Thyroid gland (tissue), 4 donors: ENCODE measurements at places on chromosomes 16 and 17.

DNA sequence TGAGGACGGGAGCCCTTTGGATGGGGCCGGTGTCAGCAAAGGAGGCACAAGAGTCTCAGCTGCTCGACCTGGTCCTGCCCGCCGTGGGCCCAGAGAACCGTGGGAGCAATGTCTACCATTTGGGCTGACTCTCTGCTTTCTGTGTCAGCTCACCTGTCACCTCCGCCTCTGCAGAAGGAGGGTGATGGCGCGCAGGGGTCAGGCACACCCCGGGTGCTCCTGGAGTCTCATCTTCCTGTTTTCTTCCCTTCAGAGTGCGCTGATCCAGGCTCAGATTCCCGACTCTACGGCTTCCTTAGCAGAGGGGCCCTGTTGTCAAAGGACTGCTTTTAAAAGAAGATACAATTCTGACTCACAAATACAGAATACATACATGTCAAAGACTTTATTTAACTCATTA, 167.1 kb downstream of the BANP start:
- no peak for DNase-seq

GRCh38 chr17:82457929-82458178, 687 bp upstream of the NARF start:
- DNase-seq: peak; percentile 91

GRCh38 chr17:49691677-49692191, 13.8 kb upstream of the SPOP start:
- DNase-seq: no peak

GRCh38 chr17:57096472-57097202, 11.6 kb downstream of the AKAP1 start:
- DNase-seq: no peak

DNA sequence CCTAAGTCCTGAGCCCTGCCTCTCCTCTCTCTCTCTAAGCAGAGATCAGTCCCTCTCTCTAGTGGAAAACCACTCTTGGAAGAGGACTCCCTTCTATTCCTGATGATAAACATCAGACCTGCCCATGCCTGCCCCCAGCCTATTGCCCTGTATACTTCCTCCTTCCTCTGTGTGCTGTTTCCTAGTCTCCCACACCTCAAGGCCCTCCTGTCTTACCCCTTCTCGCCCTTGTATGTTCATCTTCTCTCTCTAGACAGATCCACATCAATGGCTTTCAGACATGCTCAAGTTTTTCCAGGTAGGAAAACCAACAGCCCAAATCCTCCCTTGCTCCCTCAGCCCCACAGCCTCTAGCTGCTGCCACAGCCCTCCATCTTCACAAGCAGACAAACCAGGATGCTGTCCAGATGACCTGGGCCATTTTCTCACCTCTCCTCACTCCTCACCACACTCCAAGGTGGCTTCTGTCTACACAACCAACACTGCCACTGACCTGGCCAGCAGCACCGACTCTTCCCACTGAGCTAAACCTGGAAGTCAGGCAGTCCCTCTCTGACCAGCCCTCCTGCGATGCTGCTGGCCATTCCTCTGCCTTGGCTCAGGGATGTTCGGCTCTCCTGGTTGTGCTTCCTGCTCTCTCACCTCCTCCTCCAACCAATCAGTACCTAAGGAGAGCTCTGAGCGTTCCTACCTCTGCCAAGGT, 36.3 kb downstream of the MARF1 start:
- DNase-seq: no peak

- DNase-seq: no peak
Observed at GRCh38 chr16:60788631-60789030, 1247.6 kb downstream of the CDH8 start.

GRCh38 chr16:56558024-56558747, 6.7 kb upstream of the MT4 start:
- DNase-seq: no peak

GRCh38 chr16:2473999-2474876, 689 bp upstream of the TBC1D24 start:
- peak; percentile 54 for DNase-seq

DNA sequence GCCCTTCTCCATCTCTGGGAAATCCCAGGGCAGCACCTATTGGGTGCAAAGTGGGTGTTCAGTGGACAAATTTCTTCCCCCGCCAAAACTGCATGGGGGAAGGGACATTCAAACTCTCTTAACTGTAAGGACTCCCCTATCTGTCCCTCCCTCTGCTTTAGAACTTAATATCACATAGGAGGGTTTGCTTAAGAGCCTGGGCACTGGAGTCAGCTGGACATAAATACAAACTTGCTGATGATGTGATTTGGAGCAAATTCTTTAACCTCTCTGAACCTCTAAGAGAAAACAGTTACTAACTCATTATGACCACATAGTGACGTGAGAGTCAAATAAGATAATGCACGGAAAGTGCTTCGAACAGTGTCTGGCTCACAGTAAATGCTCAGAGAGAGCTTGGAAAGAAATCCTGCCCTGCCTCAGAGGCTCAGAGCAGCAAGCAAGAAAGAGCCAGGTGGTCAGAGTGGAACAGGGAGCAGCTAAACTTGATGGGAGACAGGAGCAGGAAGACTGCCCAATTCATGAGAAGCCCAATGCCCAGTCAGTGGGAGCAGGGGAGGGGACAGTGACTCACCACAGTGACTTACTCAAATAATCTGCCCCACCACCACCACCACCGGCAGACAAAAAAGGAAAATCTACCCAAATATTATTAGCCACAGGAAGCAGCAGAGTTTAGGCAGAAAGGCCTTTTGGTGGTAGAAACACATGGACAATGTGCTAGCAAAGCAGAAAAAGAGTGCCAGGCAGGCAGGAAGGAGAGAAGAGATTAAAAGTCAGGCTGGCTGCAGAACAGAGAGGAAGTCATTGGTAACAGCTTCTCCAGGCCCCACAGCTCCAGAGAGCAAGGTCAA, 23.9 kb upstream of the CCL1 start:
- DNase-seq: no peak

DNA sequence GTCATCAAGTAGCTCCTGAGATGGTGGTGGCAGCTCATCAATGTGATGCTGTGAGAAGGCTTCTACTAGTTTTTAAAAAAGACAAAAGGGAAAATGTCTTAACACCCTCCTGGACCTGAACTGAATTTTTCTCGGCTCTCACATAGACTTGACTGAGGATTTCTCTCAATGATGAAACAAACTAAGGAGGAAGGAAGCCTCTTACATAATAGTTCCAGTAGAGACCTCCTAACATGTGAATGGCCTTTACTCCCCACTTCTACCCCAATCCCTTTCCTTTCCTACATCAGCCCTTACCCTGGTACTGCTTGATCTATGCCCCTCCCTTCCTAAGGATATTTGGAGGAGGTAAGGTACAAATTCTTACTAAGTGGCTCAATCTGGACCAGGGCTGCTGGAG, 54.8 kb upstream of the MTMR4 start:
- no peak for DNase-seq

- no peak for DNase-seq
Observed at GRCh38 chr17:27353033-27353460, 59.1 kb downstream of the WSB1 start.

DNA sequence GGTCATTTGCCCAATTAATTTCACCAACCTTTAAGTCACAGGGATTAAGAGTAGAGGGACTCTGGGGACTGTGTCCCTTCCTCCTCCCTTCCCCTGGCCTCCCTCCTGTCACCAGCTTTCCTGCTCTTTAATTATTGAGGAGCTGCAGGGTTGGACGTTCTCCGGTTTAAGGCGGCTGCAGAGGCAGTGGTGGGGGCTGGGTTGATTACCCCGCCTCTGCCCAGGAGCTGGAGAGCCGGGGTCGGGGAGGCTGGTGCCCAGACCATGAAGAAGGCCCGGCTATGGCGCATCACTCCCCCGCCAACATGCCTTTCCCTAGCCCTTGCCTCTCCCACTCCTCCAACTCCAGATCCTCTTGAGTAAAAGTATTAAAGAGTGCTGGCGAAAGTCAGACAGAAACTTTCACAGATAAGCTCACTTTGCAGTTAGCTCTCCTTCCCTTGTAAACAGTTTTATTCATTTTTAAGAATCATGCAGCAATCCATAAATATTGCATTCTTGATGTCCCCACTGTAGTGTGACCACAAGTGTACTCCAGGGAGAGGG, 1.1 kb upstream of the FOXJ1 start:
- DNase-seq: no peak

- no peak for DNase-seq
Observed at GRCh38 chr17:31654936-31655335, 204.1 kb downstream of the COPRS start.

- no peak for DNase-seq
Observed at GRCh38 chr16:88584676-88585075, 14.5 kb downstream of the ZC3H18 start.

DNA sequence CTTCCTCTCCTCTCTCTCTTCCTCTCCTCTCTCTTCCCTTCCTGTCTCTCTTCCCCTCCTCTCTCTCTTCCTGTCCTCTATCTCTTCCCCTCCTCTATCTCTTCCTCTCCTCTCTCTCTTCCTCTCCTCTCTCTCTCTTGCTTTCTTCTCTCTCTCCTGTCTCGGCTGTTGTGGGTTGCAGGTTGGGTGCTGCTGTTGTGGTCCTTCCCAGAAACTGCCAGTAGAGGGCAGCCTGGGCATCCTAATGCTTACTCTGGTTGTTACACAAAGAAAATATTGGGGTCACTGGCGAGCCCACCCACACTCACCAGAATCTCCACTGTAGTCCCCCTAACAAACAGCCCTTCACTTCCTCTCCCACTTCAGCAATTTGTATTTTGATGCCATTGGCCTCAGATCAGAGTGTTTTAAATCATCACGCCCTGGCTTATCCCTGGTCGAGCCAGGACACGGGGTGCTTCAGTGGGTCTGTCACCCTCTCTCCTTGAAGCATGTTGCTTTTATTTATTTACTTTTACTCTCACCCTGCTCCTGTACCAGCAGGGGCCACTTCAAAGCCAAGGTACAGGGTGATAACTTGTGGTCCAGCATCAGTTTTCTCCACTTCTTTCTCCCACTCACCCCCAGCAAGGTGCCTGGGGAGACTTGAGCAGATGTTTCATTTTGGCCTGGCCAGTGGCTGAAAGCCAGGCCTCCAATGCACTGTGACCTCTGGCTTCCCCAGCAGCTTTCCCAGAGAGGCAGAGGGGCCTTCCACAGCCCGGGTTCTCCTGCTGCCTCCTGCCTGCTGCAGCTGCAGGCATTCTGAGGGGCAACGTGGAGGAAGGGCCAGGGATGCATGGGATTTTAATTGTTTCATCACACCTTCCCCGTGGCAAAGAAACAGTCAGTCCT, 4.7 kb upstream of the MMP15 start:
- DNase-seq: peak; percentile 76

DNA sequence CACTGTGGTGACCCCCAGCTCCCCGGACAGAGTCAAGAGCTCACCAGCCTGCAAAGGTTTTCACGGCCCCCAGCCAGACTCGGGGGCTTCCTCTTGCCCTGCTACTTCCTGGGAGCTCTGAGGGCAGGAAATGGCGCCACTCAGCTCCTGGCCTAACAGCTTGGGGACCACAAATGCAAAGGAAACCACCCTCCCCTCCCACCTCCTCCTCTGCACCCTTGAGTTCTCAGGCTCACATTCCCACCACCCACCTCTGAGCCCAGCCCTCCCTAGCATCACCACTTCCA, 375 bp upstream of the SPN start:
- no peak for DNase-seq

DNA sequence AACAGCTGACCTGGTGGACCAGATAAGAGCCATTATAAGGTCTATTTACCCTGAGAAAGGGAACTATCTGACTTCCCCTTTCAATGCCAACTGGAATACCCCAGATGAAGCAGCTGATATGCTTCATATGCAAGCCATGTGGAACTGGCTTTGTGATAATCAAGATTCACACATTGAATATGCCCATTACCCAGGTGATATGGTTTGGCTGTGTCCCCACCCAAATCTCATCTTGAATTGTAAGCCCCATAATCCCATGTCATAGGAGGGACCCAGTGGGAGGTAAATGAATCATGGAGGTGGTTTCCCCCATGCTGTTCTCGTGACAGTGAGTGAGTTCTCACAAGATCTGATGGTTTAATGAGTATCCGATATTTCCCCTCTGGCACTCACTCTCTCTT, 42.1 kb downstream of the IKZF3 start:
- DNase-seq: no peak

GRCh38 chr17:34081269-34081668, 173.8 kb upstream of the CCL2 start:
- DNase-seq: no peak

GRCh38 chr16:86458149-86458777, 52.1 kb upstream of the FOXF1 start:
- no peak for DNase-seq

- no peak for DNase-seq
Observed at GRCh38 chr16:65959983-65960382, 406.5 kb upstream of the CDH5 start.

DNA sequence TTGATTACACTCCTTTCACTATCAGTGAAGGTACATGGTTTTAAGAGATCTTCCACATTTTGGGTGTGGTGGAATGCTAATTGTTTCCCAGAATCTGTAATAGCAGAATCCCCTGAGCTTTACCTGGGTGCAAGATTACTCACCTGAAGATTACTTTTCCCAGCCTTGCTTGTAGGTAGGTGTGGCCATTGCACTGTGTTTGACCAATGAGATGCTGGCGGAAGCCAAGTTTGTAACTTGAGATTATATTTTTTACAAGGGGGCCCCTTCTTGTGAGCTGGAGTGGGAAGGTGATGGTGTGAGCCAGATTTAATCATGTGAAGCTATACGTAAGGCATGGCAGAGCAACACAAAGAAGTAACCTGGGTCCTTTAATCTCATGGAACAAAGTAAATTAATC, 294.3 kb downstream of the TOX3 start:
- no peak for DNase-seq

GRCh38 chr16:15608398-15609285, 34.3 kb downstream of the MARF1 start:
- DNase-seq: no peak

- DNase-seq: peak; percentile 87
Observed at GRCh38 chr16:23206986-23207385, 24.4 kb downstream of the SCNN1G start.

GRCh38 chr17:81831957-81832607, 1.0 kb downstream of the MCRIP1 start:
- DNase-seq: peak; percentile 10

GRCh38 chr17:1779571-1780131, 17.8 kb downstream of the SERPINF1 start:
- DNase-seq: peak; percentile 88

DNA sequence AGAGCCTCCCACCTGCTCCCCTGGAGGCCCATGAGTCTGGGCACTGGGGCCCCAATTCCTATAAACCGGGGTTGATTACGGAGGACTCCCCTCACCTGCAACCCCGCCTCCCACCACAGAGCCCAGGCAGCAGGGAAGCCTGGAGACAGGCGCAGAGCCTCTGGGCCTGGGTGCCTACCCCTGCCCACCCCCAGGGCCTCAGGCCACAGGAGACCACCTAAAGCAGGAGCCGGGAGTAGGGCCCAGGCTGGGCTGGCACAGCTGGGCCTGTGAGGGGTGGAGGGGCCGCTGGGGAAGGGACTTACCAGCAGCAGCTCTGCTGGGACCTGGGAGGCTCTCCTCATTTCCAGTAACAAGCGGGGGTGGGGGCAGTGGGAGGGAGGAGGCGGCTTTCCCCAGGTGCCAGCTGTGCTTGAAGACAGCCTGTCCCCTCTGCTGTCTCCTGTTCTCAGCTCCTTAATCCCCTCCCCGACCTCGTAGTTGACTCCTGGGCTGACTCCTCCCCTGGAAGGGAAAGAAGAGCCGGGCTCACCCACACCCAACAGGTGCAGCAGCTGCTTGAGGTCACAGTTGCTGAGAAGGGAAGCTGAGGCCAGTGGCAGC, 46.8 kb downstream of the TMEM235 start:
- no peak for DNase-seq

GRCh38 chr16:1493746-1494094, 560 bp downstream of the TELO2 start:
- DNase-seq: no peak
